Thoracic aorta (tissue), 2 donors: ENCODE measurements at places on chromosomes 3 and 15.

GRCh38 chr3:12484198-12484982 is at the start of gene TSEN2:
Gene TSEN2, plus strand, starts transcription at chr3:12484480. Its CDS starts 5,321 bp downstream, at chr3:12489801.
- H3K27me3 ChIP-seq = no peaks in the 10 kb centered on the region
- H3K4me3 ChIP-seq = peak within 1 kb of the TSS; percentile 84
- peaks cover 19% of the 10 kb centered on the region for H3K4me1 ChIP-seq
- H3K27ac ChIP-seq = peak within 1 kb of the TSS; percentile 66
- peak; percentile 64 for DNase-seq

- no peak overlapping the region for H3K27ac ChIP-seq
- DNase-seq = no peak
- H3K4me1 ChIP-seq = no peaks in the 10 kb centered on the region
These were observed 9.6 kb downstream of the PLA2G4F start for GRCh38 chr15:42146551-42147430.

- no peaks in the 10 kb centered on the region for H3K27me3 ChIP-seq
- H3K4me1 ChIP-seq = peaks cover 23% of the 10 kb centered on the region
- no peak overlapping the region for H3K4me3 ChIP-seq
These were observed 3.1 kb upstream of the ABTB1 start for GRCh38 chr3:127669541-127670228.

- no peak overlapping the region for H3K4me3 ChIP-seq
- peaks cover 14% of the 10 kb centered on the region for H3K4me1 ChIP-seq
- DNase-seq = no peak
- no peaks in the 10 kb centered on the region for H3K36me3 ChIP-seq
- no peak overlapping the region for H3K27ac ChIP-seq
These were observed 40.6 kb downstream of the LYZL4 start for GRCh38 chr3:42369832-42370231.

DNA sequence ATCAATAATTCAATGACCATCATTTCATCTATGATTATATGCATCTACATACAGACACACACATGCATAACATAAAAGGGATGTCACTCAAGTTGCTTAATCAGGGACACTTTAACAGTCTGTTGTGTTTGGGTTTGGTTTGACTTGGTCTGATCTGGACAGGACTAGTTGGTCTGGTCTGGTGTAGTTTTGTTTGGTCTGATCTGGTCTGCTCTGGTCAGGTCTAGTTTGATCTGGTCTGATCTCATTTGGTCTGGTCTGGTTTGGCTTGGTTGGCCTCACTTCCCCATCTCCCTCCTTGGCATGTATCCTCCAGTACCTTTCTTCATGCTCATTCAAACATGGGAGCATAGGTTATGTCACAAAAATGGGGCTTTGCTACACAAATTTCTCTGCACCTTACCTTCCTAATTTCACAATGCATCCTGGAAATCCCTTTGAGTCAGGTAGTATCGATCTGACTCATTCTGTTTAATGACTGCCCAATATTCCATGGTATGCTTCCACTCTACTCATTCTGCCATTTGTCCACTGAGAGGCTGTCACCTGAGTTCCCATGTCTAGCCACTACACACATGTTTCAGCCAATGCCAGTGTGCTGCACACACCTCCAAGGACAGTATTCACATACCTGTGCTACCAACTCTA is 73.0 kb upstream of the TPM1 start:
- H3K36me3 ChIP-seq = no peaks in the 10 kb centered on the region
- no peak for DNase-seq
- no peak overlapping the region for H3K4me3 ChIP-seq
- no peaks in the 10 kb centered on the region for H3K27me3 ChIP-seq
